Activated CD4-positive, alpha-beta memory T cell treated with anti-CD3 and anti-CD28 coated beads for 36 hours (primary cell): ENCODE measurements at places on chromosomes 13 and 19.

DNA sequence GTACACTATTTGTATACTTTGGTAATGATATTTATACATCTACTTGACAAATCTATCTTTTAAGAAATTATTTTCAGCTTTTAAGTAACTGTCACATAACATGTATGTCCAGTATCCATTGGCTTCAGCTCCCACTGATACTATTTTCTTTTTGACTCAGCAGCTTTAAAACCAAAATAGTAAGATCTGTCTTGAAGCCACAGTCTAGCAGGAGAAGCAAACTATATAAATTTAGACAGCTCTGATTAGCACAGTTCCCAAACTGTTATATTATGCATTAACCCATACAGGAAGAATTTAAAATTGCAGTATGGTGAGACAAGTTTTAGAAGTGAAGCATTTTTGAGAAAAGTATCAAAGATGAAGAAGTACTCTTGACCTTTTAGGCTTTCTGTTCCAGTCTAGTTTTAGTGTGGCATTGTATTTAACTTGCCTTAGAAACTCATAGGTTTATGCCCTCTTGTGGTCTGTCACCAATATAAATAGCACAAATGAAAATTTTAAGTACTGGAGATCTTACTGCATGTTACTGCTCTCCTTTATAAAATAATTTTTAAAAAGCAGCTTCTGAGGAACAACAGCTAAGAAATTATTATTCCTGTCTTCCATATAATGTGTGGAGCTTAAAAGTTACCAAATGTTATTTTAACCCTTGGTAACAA is 24.7 kb downstream of the URI1 start:
- no peak for DNase-seq

DNA sequence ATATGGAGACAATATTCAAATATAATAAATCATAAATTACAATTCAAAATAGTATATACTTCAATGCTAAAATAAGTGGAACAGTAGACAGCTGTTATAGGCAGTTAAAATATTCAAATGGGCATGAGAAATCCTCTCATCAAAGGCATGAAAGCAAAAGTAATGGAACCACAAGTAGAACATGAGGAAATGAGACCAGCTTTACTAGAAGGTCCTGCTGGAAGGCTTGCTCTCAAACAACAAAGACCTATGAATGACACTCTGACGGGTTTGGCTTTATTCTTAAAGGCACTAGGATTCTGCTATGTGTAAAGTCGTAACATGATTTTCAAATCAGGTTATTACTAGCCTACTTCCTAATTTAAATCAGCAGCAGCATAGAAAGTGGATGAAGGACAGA is 148.1 kb downstream of the VWA8 start:
- no peak for DNase-seq

DNA sequence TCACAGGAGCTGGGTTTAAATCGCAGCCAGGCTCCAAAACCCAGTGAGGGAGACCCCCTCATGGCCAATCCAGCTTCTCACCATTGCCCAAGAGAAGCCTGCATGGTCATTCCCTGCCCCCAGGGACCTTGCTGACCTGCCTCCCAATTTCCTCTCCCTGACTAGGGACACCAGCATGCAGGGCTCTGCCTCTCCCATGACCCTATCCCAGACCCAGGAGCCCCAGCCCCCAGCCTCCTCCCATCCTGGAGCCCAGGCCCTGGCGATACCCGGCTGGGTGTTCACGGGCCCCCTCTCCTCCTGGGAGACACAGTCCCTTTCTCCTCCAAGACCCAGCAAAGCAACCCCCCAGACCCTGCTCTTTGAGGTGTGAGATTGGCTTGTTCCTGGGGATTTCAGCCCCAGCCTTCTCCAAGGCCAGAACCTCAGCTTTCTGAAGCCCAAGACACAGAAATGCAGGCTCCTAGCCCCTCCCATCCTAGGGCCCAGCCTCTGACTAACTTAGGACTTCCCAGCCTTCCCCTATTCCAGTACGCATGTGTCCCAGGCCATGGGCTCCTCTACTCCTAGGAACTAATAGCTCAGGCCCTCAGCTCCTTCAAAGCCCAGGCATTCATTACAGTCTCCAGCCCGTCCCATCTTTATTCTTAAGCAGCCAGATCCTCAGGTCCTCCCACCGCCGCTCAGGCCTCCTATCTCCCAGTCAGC is 1.1 kb downstream of the GYS1 start:
- DNase-seq = no peak

DNA sequence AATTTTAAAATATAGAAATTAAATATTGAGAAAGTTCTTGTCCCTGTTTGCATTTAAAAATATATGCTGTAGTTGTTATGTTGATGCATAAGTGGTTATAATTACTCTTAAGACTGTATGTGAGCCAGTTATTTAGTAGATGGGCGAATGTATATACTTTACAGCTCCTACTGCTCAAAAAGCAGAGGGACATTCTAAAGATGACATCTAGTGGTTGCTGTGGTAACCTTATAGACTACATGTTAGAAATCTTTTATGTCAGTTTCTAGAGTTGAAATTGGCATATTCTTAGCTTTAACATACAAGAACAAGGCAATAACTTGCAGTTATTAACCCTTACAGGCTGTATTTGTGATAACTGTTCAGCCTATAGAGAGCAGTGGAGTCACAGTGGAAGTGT is 160.5 kb downstream of the OLFM4 start:
- DNase-seq = no peak

DNA sequence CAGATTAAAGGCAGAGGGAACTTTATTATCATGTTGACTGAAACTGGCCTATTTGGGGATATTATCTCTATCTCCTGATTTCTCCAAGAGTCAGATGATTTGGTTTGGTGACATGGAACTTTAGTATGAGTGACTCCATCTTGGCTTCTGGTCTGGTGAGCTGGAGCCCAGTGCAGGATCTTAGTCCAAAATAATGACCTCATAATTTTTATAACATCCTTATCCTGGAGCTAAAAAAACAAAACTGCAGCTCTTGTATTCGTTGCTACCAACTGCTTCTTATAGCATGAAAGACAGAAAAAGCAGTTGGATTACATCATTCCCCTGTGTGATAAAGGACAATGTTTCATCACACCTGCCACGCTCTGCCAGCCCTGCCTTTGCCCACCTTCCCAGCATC is 39.3 kb upstream of the RNF17 start:
- no peak for DNase-seq

DNA sequence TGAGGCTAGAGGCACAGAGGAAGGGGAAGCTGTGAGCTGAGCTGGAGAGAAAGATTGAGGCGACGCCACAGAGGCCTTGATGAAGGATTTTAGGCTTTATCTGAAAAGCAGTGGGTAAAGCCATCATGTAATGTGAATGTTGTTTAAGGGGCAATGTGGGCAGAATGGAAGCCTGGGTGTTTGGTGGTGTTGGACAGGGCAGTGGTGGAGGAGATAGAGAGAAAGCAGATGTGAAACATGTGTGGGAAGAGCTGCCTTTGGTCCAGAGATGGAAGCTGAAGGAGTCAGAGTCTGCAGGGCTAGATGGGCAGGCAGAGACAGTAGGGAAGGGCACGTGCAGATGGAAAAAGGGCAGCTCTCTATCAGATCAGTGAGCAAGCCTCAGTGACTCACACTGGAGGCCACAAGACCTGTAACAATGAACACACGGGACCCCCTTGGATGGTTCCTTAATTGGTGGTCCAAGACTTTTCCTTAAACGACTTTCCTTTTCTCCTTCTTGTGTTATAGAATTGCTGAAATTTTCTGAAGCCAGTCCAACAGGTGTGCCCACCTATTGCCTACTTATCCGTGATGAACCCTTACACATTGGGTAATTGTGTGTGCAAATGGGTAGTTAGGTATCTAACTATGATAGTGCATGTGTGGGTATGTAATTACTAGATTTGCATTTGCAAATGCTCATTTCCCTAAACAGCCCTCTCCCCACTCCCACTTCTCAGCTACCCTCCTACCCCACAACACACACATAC is 21.7 kb downstream of the ZNF536 start:
- DNase-seq = no peak

- DNase-seq = no peak
These were observed 350.9 kb downstream of the OLFM4 start for GRCh38 chr13:53379485-53379884.

GRCh38 chr13:110108348-110109139 is 198.4 kb downstream of the COL4A1 start:
- no peak for DNase-seq

- DNase-seq = no peak
These were observed 5.6 kb upstream of the KATNAL1 start for GRCh38 chr13:30312904-30313303.

GRCh38 chr19:30695171-30695875 is 323.1 kb downstream of the ZNF536 start:
- DNase-seq = no peak

DNA sequence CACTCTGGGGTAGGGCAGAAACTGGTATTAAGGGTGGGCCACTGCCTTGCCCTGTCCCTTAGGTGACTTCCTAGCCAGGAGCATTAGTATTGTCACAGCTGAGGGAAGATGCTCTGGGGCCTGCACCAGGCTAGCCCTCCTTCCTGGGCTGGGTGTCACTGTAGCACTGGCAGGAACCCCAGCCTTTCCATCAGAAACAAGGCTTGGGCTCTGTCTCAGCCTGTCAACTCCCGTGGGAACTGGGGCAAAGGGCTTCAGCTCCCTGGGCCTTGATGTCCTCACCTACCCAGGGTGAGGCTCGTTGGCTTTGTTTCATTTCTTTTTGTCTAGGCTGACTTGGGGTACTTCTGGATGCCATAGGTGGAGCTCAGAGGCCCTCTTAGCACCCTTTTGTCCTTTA is 18.0 kb downstream of the PAF1 start:
- DNase-seq = no peak

DNA sequence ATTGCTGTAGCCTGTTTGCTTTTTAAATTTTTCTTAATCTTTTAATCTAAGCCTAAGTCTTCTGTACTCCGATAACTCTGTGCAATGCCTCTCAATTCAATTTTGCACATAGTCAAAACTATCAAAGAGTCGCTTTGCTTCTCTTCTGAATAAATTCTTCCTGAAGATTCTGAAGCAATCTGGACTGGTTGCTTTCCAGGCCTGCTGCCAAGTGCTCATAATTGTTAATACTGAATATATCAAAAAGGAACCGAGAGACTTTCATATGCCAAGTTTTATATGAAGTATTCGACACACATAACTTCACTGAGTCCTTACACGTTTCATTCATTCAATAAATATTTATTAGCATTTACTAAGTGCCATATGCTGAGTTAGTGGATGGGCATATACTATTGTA is 91.3 kb downstream of the EDNRB start:
- no peak for DNase-seq

- no peak for DNase-seq
These were observed 6.0 kb upstream of the NCCRP1 start for GRCh38 chr19:39190768-39191167.

DNA sequence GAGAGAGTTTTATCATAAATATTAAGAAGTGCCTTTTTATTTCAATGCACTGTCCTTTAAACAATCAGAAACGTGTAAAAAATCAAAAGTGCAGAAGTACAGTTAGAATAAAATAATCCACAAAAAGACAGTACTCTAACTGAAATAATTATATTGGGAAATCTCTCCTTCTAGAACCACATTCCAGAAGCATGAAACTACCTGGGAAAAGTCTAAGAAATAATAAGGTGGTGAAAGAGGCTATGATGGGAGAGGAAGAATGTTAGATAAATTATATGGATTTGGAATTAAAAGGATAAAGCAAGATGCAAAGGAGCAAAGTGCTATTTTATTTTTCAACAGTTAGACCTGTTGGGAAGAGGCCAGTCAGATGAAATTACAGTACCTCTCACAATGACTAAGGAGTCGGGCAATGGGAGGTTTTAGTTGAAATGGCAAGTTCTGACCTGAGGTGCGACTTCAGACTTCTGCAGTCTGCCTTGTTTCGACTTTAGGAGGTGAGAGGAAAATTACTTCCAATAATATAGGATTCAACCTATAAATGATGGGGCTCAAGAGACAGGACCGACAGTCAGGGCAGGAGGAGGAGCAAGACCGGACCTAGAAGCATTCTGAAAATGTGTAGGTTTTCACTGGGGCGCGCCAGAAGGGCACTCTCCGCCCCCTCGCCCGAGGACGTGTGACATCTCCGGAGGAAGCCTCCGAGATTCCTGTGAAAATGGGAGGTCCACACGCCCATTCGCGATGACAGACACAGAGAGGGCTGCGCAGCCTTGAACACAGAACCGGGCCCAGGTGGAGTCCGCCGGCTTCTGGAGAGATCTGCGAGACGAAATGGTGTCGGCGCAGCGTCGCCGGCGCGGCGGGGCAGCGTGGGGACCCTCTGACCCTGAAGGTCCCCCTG is 717 bp downstream of the SPRYD7 start:
- DNase-seq = peak; percentile 53

DNA sequence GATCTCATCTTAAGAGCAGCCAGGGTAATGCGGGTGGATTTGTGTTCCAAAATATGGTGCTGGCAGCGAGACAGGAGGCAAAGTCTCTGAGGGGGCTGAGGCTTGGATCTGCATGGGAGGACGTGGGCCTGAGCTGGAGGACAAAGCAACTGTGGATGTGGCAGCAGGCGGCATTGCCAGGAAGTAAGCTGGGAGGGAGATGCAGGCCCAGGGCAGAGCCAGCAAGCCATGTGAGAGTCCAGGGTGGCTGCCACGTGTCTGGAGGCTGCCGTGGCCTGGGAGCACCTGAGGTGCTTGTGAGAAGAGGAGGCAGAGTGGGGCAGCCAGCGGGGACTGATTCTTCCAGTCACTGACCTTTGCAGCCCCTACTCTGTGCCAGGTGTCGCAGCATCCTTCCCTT is 52.0 kb downstream of the DPF1 start:
- DNase-seq = no peak

GRCh38 chr13:113960276-113960948 is 13.5 kb downstream of the C13orf46 start:
- DNase-seq = no peak

GRCh38 chr19:2650515-2650914 is 52.0 kb downstream of the GNG7 start:
- no peak for DNase-seq

DNA sequence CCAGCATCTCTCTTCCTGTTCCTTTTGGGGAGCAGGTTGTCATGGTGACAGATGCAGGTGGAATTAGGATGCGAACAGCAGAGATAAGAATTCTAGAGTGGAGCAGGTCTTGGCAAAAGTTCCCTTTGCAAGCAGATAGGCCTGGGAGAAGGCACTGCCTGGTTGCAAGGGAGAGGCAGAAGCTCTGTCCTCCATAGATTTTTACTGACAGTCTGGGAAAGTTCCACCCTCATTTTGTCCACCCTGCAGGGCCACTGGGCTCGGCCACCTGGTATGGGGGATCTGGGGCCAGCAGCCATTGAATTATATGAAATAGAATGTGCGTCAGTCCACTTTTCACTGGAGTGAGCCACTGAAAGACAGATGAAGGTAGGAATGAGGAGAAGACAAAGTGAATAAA is 141.7 kb downstream of the IER2 start:
- no peak for DNase-seq

- no peak for DNase-seq
These were observed 17.8 kb downstream of the KL start for GRCh38 chr13:33033986-33034385.

GRCh38 chr19:7450243-7451223 is 38.3 kb downstream of the PEX11G start:
- no peak for DNase-seq

- no peak for DNase-seq
These were observed 30.2 kb downstream of the TMED1 start for GRCh38 chr19:10805758-10806247.
